Right ventricle myocardium superior (tissue), 1 donor: ENCODE measurements at places on chromosomes 7 and 10. TPM values are rescaled to one million over a fixed set of nuclear protein-coding genes. Genes with fewer than 3 reads are reported as not detected.

Gene HOXA6
- not detected for total RNA-seq

Gene SP8
- total RNA-seq, result not detected

DNA sequence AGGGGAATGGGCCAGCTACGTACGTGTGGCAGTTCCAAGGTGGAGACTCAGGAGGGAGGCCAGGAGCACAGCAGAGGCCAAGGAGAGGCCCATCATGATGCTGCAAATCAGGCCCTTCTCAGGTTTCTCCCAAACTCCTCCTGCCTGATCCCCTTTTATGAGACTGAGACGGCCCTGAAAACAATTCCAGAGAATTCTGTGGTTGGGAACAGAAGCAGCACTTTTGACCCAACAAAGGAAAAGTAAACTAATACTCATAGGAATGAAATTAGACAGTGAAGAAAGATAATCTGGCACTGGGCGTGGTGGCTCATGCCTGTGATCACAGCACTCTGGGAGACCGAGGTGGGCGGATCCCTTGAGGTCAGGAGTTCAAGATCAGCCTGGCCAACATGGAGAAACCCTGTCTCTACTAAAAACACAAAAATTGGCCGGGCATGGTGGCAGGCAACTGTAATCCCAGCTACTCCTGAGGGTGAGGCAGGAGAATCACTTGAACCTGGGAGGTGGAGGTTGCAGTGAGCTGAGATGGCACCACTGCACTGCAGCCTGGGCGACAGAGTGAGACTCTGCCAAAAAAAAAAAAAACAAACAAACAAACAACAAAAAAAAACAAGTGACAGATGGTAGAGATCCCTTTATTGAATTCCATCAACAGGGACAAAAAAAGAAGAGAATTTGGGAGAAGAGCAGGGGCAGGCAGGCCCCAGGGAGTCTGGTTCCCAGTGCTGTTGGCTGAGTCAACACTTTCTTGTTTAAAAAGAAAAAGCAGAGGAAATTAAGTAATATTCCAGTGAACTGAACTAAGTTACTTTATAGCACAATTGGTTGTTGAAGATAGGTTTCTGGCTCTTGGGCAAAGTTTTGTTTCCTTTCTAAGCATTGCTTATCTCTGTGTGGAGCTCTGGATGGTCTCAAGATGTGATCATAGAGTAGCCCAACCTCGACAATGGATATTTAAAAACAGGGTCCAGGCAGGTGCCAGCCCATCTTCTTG is at the start of gene CCL26:
Gene CCL26 (minus strand): TSS at position 131 of the 997 bp plus-strand sequence. CDS start 35 bp downstream, at position 96.
- peak; percentile 75 for DNase-seq

GRCh38 chr7:17830206-17830605 is 110.1 kb downstream of the SNX13 start:
- no peak for DNase-seq

- no peak for DNase-seq
These were observed 24.1 kb upstream of the MYH16 start for GRCh38 chr7:99248391-99249095.

DNA sequence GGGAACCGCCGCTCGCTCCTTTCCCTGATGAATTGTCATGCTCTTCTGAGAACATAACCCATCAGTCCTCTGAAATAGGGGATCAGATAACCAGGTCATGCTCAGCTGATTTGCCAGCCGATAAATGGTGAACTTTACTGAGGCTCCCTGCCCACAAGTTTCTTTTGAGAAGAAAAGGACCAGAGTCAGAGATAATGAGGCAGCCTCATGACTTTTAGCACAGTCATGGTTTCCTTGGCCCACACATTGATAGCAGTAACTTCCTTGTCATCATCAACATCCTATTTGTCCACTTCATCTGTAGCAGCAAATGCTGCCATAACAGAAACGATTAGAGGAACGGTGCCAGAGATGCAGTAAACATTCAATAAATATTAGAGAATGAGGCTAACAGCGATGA is 509.0 kb downstream of the GATA3 start:
- DNase-seq, result no peak
